ENCODE measurements at places on chromosomes 6 and 20. TPM values are rescaled to one million over a fixed set of nuclear protein-coding genes. Genes with fewer than 3 reads are reported as not detected.

DNA sequence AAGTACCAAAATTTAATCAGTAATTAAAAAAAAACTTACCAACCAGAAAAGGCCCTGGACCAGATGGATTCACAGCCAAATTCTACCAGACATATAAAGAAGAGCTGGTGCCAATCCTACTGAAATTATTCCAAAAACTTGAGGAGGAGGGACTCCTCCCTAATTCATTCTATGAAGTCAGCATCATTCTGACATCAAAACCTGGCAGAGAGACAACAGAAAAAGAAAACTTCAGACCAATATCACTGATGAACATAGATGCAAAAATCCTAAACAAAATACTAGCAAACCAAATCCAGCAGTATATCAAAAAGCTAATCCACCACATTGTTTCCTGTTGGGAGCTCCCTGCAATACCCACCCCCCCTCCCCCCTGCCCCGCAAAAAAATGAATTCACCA lies at the start of gene WFDC11:
TSS of gene WFDC11 (minus strand) at position 101 of the 400 bp plus-strand sequence. CDS start 19,639 bp downstream, outside the sequence.
- no peak for DNase-seq

DNA sequence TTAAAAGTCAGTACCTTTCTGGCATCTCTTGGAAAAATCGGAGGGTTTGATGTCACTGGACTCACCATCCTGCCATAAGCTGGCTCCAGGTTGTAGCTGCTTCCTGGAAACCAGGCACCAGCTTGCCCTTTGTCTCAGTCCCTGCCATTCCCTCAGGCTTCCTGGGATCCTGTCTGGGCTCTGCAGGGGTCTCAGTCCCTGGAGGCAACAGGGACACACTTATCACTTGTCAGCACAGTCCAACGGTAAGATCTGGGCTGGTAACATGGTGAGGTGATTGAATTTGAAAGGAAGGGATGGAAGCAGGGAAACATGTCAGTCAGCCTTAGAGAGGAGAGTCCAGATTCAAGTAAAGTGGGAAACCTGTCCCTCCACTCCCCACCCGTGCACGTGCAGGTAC lies 147.6 kb upstream of the ECI2 start:
- DNase-seq: no peak

GRCh38 chr20:35830264-35830663 lies 58.4 kb downstream of the PHF20 start:
- no peak for DNase-seq

- DNase-seq: peak; percentile 96
These were observed at the start of gene IGF2R for GRCh38 chr6:159968295-159969203. Gene IGF2R (plus strand): TSS chr6:159969082. CDS start chr6:159969247, 165 bp downstream.

DNA sequence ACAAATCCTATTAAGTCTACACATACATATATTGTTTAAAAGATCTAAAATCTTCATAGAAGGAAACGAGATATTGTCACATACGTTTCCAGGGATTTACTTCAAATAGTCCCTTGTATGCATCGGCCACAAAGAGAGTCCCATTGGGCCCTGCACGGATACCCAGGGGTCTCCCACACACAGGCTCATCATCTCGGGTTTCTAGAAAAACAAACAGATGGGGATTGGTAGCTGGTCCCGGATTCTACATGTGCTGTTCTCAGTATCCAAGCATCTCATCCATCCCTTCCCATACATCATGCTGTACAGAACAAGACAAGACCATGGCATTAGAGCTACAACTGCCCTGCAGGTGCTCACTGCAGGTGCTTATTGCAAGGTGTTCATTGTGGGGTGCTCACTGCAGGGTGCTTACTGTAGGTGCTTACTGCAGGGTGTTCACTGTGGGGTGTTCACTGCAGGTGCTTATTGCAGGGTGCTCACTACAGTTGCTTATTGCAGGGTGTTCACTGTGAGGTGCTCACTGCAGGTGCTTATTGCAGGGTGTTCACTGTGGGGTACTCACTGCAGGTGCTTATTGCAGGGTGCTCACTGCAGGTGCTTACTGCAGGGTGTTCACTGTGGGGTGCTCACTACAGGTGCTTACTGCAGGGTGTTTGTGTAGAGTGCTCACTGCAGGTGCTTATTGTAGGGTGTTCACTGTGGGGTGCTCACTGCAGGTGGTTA lies 21.0 kb downstream of the APMAP start:
- DNase-seq: no peak

GRCh38 chr20:13772529-13772928 lies 12.2 kb downstream of the ESF1 start:
- DNase-seq: no peak

GRCh38 chr6:157461000-157461915 lies 80.3 kb downstream of the ZDHHC14 start:
- peak; percentile 69 for DNase-seq

- no peak for DNase-seq
These were observed 175.0 kb downstream of the HAO1 start for GRCh38 chr20:7765221-7765620.

DNA sequence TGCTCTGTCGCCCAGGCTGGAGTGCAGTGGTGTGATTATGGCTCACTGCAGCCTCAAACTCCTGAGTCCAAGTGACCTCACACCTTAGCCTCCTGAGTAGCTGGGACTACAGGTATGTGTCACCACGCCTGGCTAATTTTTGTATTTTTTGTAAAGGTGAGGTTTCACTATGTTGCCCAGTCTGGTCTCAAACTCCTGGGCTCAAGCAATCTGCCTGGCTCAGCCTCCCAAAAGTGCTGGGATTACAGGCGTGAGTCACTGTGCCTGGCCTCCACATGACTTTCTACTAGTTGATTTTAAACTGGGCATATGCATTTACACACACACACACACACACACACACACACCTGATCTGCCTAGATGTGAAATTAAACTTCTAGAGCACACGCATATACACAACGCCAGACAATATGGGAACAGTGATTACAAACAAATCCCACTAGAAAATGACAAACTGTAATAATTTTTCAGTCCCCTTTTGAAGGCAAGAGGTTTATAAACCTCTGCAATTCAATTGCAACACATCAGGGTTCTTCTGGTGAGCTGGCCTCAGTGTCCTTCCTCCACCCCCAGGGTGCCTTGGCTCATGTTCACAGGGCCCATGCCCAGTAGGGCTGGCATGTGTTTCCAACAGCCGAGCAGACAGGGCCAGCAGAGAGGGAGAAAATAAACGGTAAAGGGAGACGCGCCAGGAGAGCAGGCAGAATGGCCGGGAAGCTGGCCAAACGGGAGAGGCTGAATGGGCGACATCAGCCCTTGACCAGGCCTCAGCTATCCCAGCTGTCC lies 31.2 kb downstream of the PARD6B start:
- DNase-seq: peak; percentile 85

DNA sequence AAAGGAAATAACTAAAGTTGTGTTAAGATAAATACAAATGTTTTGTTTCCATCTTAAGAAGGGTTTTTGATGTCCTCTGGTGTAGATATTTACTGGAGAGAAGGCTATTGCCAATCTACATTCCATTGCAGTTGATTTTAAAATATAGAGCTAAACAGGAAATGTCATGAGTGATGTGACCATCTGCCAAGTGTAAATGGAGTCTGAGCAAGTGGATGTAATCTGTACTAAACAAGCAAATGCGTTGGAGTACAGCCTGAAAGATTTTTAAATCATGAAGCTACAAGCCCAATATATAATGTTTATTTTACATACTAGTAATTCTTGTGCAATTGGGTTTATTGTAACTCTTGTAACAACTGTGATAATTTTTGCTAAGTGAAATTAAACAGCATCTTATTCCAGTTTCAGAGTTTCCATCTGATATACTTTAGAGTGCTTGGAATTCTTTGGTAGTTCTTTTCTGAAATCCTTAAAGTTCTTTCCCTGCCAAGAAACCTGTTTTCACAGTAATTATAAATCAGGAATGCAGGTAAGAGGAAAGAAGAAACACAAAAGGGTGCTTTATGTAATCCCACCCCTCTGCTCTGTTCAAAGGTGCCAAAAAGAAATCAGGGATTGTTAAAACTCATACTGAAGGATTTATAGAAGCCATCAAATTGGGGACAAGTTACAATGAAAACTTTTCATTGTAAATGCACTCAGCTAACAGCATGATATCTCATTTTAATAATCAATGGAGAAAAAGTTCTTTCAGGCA lies 47.2 kb upstream of the FLRT3 start:
- DNase-seq: no peak

- peak; percentile 50 for DNase-seq
These were observed 124.7 kb upstream of the MARCKS start for GRCh38 chr6:113732384-113732966.

TFAP2D gene
- polyA plus RNA-seq: not detected

PRRT1 gene
- 3.3 TPM for polyA plus RNA-seq

BCAS1 gene
- polyA plus RNA-seq: 0.70 TPM

OTOR gene
- polyA plus RNA-seq: not detected

DLL1 gene
- 16.4 TPM for polyA plus RNA-seq

PLN gene
- 2.8 TPM for polyA plus RNA-seq

Measured in pancreas (tissue), 10 donors.